ENCODE measurements at places on chromosomes 3 and 15. TPM values are rescaled to one million over a fixed set of nuclear protein-coding genes. Genes with fewer than 3 reads are reported as not detected.

Gene STRIT1
- not detected for total RNA-seq

Gene IQCF5
- total RNA-seq, result not detected

Gene SUCLG2
- 55.6 TPM for total RNA-seq

Gene RLBP1
- not detected for total RNA-seq

Gene AMIGO3
- total RNA-seq, result 0.79 TPM

Gene NR1I2
- total RNA-seq, result not detected

Gene SLC51B
- not detected for total RNA-seq

Gene INSYN1
- total RNA-seq, result not detected

Gene NEDD4
- 60.3 TPM for total RNA-seq

Gene CPNE4
- total RNA-seq, result not detected

Gene DCLK3
- total RNA-seq, result not detected

Gene TTLL13
- not detected for total RNA-seq

Gene FSD2
- not detected for total RNA-seq

GRCh38 chr3:115627180-115628074, 4.1 kb downstream of the GAP43 start:
- no peak for DNase-seq

- no peak for DNase-seq
Measured at GRCh38 chr15:86237111-86237500, 157.4 kb downstream of the AGBL1 start.

DNA sequence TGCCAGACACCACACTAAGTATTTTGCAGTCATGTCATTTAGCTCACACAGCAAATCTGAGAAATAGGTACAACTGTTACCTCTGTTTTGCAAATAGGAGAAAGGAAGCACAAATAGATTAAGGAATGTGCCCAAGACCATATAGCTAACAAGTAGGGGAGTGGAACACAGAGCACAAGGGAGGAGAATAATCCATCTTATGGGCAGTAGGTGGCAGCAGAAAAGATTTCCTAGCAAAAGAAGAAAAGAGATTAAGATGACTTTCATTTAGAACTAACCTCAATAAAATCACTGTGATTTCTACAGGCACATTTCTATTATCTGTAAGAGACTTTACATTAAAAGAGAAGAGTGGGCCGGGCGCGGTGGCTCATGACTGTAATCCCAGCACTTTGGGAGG, 49.1 kb downstream of the NR1I2 start:
- DNase-seq, result peak; percentile 10

DNA sequence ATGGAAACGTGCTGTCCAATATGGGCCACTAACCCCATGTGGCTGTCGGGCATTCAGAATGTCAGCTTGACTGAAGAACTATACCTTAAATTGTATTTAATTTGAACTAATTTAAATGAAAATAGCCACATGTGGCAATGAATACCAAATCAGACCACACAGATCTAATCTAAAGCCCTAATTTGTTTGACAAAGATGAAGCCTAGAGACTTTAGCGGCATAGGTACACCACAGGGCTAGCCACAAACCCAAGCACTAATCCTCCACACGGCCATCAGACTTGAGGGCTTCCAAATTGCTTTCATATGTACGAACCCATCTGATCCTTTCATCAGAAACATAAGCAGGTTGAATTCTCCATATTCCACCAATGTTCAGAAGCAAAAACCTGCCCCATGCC, 81.4 kb downstream of the SHQ1 start:
- no peak for DNase-seq

DNA sequence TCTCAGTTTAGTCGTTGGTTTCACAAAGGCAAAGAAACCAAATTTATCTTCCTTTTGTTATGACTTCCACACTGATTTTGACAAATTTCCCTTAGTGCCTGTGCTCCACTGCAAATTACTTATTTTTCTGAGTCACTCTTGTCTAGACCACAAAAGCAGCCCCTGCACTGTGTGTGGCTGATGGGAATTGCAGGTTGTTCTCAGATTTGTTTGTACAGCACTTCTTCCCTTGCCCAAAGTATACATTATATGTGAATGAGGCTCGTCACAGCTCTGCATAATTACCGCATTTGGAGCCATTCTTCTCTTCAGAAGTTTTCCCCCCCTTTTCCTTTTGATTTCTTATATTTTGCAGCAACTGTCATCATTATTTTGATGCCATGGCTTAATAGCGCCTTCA, 354.2 kb upstream of the IL12A start:
- peak; percentile 38 for DNase-seq

DNA sequence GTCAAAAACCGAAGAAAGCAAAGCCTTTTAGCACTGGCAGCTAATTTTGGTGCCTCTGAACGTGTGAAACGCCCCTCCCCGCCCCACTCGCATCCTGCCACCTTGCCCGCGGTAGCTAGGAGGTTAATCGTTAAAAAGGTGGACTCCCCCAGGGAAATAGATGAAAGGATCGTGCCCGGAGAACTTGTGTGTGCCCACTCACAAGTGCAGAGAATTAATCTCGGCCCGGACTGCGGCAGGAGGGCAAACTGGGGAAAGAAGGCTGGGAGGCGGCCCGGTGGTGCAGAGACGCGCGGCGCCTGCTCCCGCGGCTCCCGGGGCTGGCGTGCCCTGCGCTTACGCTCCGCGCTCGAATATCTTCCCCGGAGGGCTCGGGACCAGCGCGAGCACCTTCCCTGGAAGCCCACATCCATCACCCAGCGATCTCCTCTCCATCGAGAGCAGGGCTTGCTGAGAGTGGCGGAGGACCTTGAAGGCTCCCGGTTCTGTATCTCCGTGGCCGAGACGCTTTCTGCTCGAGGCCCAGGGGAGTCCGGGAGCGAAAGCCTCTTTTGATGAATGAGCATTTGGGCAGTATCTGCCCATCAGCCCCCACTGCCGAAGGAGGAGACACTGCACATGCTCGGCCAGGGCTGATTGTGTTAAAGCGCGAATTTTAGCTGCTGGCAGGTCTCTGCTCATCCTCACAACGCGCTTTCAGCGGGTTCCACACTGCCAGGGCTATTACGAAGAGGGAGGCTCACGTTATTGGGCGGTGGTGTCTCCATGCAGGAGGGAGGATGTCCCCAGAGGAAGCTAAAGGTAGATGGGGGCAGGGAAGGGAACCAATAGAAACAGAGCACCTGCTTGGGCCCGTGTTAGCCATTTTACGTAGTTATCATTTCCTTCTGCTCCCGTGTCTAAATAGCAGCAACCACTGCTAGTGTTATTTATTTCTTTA, 1.3 kb upstream of the SPTSSB start:
- no peak for DNase-seq

GRCh38 chr15:101568309-101568708, 78.8 kb upstream of the PCSK6 start:
- DNase-seq, result no peak

- DNase-seq, result no peak
Measured at GRCh38 chr3:142912402-142913172, 23.7 kb upstream of the PCOLCE2 start.

DNA sequence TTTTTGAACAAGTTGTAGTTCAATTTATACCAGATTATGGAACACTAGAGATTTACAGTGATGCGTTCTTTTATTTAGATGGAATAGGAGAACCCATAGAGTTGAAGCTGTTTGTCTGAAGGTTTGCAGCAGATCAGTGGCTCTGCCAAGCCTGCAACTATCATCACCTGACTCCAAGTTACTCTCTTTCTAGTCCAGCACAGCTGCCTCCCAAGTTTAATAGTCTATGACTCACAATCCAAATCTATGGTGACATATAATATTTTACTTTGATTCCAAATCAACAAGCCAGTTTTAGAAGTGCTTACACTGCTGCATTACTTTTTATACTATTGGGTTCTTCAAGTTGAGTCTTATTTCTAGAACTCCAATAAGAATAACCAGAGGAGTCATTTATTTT, 400.4 kb downstream of the LPP start:
- peak; percentile 42 for DNase-seq

DNA sequence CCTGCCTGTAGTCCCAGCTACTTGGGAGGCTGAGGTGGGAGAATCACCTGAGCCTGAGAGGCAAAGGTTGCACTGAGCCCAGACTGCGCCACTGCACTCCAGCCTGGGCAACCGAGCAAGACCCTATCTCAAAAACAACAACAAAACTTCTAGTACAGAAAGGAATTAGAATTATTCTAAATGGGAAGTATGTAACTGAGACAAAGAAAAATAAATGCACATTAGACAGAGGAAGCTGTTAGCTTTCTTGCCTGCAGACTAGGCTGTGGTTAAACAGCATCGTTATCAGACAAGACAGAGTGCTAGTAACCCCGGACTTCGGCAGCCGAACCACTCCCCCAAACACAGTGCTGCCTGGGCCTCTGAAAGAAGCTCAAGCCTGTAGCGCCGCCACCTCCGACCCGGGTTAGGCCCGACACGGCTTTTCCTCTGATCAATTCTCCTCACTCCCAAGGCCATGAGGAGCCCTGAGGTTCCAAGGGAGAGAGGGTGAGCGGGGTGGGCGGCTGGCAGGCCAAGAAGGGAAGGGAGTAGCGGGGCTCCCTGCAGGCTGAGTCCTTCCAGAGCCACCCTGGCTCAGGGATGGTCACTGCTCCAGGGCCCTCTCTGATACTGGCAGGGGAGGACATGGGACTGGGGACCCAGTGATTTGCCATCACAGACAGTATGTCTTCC, 44.8 kb upstream of the MUC4 start:
- no peak for DNase-seq

- no peak for DNase-seq
Measured at GRCh38 chr3:123020709-123021108, 6.9 kb downstream of the SEMA5B start.

- DNase-seq, result no peak
Measured at GRCh38 chr3:153165261-153165681, 3.2 kb downstream of the RAP2B start.

GRCh38 chr15:50057905-50058639, 61.0 kb downstream of the ATP8B4 start:
- peak; percentile 16 for DNase-seq

DNA sequence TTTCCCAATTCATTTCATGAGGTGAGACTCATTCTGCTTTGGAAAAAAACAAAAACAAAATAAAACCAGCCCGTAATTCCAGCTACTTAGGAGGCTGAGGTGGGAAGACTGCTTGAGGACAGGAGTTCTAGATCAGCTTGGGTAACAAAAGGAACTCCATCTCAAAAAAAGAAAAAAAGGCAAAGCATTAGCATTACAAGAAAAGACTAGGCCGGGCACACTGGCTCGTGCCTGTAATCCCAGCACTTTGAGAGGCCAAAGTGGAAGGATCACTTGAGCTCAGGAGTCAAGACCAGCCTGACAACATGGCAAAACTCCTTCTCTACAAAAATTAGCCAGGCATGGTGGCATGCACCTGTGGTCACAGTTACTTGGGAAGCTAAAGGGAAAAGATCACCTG, 33.9 kb downstream of the TRPM7 start:
- no peak for DNase-seq

- DNase-seq, result no peak
Measured at GRCh38 chr3:23075496-23075895, 127.6 kb upstream of the UBE2E2 start.

GRCh38 chr3:190070622-190071347, 49.9 kb downstream of the P3H2 start:
- DNase-seq, result no peak

DNA sequence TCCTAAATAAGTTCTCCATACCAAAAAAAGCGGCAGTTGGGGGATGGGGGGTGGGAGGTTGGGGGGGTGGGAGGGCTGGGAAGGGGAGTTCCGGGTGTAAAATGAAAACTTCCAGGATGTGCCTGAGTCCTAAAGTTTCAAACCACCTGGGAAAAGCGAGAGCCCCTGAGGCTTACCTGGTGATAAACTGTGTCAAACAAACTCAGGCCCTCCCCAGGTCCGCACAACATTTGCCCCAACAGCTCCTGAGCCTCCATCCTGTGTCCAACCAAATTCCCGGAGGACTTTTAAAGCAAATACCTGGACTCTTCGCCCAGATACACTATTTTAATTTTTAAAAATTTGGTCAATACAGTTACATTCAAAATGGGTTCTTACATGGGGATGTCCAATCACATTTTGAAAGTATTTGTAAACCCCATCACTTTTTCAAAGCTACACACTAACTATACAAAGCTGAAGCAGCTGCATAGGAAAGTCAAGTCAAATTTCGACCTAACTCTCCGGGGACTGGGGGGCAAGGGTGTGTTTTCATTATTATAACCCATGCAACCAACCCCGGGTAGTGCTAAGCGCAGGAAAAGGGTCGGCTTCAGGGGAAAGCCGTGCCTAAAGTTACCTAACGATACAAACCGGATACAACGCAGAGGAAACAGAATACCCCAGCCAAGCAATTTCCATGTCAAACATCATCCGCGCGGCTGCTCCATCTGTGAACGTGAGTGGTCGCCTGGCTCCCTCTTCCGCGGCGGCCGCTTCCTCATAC, 685 bp upstream of the FOXB1 start:
- DNase-seq, result no peak

DNA sequence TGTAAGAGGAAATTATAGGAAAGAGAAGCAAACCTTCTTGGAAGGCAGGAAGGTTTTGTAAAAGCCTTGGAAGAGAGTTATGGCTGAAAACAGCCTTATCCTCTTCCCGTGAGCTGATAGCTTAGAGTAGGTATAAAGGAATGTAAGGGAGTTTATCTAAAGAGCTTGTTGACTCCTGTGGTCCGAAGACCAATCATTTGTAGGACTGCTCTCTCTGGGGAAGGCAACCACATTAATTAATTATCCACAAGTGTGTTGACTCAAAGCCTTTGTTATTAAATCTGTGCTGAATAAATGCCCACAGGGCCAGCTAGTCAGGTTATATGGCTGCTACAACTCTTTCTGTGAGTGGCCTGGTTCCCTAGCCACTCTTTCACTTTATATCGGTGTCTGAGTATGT, 452.1 kb upstream of the RASGRP1 start:
- DNase-seq, result no peak

GRCh38 chr3:52364322-52365035, 48.4 kb downstream of the DNAH1 start:
- no peak for DNase-seq

DNA sequence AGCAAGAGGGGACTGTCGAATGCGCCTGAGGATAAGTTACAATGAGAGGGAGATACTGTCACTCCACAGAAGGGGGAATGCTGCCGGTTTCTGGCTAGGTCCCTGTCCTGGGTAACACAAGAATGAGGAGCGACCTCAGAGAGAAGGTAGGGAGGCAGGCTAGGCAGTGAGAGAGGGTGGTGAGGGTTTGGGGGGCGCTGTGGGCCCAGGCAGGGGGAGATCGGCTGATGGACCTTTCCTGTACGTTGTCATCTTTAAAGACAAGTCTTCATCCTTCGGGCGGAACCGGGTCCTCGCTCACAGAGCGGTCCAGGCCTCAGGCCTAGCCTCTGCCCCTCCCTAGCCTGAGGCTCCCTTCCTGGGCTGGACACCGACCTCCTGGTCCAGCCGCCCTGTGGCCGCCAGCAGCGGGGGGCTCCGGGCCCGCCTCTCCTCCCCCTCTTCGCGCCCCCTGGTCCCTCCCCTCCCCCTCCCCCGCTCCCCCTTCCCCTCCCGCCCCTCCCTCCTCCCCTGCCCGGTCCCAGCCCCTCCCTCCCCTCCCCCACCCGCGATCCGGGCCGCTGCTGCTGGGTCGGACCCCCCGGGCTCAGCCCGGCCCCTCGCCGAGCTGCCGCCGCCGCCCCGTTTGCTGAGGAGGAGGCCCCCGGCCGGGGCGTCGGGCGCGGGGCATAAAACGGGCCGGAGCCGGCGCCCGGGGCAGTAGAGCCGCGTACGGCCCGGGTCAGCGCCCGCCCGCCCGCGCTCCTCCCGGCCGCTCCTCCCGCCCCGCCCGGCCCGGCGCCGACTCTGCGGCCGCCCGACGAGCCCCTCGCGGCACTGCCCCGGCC, at the start of gene CHRD:
Gene CHRD (plus strand): TSS at position 697 of the 827 bp plus-strand sequence. CDS start 265 bp downstream, outside the sequence.
- DNase-seq, result no peak

Measured in MCF 10A (cell line).